ENCODE measurements at places on chromosomes 3 and 15. TPM values are rescaled to one million over a fixed set of nuclear protein-coding genes. Genes with fewer than 3 reads are reported as not detected.

Gene ERICH6
- not detected for total RNA-seq

Gene CD200R1
- not detected for total RNA-seq

Gene DISP2
- 0.13 TPM for total RNA-seq

Gene MYL3
- not detected for total RNA-seq

Gene IL5RA
- not detected for total RNA-seq

Gene THRB
- 0.39 TPM for total RNA-seq

Gene KLHL18
- total RNA-seq = 25.7 TPM

Gene DNAH12
- total RNA-seq = under 0.01 TPM

Gene IL17RD
- total RNA-seq = 1.8 TPM

Gene SPTBN5
- total RNA-seq = 2.3 TPM

Gene C3orf49
- total RNA-seq = not detected

Gene ANKRD63
- total RNA-seq = not detected

Gene HEMK1
- total RNA-seq = 9.3 TPM

Gene SOX2
- total RNA-seq = not detected

Gene ZNF660
- 0.49 TPM for total RNA-seq

Gene KCNMB3
- total RNA-seq = 1.4 TPM

Gene GOLGA8Q
- not detected for total RNA-seq

Gene NTRK3
- not detected for total RNA-seq

Gene CAND2
- total RNA-seq = 2.4 TPM

Gene GABRG3
- not detected for total RNA-seq

Gene CCR3
- total RNA-seq = not detected

Gene FANCD2OS
- total RNA-seq = not detected

Gene ROPN1
- not detected for total RNA-seq

Gene AADACL2
- total RNA-seq = not detected

Gene AGBL1
- not detected for total RNA-seq

Gene WDR93
- total RNA-seq = not detected

Gene AHSG
- total RNA-seq = not detected

Gene SOX14
- not detected for total RNA-seq

Gene PPP2R3A
- 5.5 TPM for total RNA-seq

Gene HACL1
- 17.9 TPM for total RNA-seq

All from mammary microvascular endothelial cell (primary cell).